ENCODE measurements at places on chromosomes 2 and 18.

- no peak for DNase-seq
These were observed 791.7 kb downstream of the DPP10 start for GRCh38 chr2:115234186-115234585.

DNA sequence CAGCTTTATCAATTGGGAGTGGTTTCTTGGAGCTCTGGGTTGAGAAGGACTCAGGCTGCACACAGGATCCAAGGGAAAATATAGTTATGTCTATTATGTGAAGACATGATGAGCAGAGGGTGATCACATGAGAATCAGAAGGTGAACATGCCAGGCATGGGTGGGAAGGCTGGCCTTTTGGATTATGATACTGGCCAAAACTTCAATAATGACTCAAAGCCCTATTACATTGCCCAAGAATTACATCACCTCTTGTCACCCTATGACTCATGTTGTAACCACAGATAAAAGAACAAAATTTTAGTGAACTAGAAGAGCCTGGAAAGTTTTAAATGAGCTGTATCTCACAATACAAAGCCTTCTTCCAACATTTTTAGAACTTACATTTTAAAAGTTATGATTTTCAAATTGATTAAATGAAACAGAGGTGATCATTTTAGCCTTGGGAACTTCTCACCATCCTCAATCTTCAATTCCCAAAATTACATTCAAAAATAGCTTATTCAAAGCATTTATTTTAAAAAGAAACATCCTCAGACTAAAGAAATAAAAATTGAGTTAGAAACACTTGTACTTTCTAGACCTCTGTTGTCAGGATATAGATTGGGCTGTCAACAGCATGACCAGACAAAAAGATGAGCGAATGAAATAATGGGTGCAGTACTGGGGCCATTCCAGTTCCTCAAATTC lies 428.3 kb downstream of the MBD2 start:
- DNase-seq = no peak

GRCh38 chr18:211582-211981 lies 53.2 kb downstream of the USP14 start:
- no peak for DNase-seq

GRCh38 chr2:140498360-140498759 lies 1632.5 kb downstream of the LRP1B start:
- no peak for DNase-seq

GRCh38 chr18:3481696-3482210 lies 31.8 kb downstream of the TGIF1 start:
- peak; percentile 39 for DNase-seq

- no peak for DNase-seq
These were observed 283.5 kb downstream of the MYCN start for GRCh38 chr2:16223841-16224177.

DNA sequence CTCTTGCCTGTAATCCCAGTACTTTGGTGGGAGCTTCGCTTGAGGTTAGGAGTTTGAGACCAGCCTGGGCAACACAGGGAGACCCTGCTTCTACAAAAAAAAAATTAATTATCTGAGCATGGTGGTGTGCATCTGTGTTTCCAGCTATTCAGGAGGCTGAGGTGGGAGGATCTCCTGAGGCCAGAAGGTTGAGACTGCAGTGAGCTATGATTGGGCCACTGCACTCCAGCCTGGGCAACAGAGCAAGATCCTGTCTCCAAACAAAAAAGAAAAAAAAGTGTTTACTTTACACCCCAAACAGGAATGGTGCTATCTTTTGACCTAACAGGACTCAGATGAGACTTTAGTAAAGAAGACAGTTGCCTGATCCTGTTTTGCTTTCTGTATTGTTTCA lies 35.6 kb downstream of the MAL start:
- DNase-seq = no peak

GRCh38 chr18:50203801-50204604 lies 9.1 kb upstream of the MYO5B start:
- DNase-seq = no peak

DNA sequence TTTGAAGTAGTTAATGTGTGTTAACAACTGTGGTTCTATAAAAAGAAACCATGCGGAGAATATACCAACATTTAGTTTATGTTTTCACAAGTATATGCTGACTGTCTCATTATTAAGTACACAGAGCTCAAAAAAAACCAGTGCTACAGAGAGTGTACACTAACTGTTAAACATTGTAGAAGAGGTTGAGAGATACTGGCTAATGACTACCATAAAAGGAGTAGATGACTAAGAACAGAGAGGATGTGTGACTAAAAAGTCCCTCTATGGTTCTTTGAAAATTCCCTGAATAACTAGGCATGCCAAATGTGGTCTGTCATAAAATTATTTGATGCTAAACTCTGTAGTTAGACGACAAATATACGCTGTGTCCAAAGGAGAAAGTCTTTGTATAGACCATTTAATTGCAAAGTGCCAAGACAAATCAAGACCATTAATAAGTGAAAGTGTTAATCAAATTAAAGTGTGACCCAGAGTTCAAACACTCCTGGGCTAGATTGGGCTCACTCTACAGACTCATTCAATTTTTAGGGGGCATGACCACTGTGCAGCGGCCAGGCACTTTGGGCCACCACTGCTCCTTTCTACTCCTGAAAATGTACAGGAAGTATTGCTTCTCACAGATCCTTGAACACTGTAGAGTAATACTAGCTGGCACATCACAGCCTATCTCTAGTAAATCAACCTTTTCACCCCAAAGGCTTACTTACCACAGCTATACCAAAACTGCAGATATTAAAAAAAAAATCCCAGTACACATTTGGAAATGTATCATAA lies 45.1 kb upstream of the SERTAD2 start:
- no peak for DNase-seq

DNA sequence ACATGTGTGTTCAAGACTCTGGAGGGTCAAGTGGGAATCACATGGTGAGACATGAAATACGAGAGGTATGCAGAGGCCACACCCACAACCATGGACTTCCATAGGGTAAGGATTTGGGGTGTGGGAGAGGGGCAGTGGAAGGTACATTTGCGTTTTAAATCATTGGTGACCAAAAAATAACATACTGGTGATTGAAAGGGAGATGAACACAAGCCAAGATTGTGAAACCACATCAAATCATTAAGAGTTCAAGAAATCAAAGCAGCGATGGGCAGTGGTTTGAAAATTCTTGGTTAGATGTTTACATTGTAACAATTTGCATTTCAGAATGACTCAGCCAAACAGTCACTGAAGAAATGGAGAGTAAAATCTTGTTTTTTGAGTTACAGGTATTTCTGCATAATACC lies 1.9 kb upstream of the CABYR start:
- peak; percentile 28 for DNase-seq

GRCh38 chr2:38097988-38098385 lies 22.0 kb upstream of the CYP1B1 start:
- DNase-seq = no peak

DNA sequence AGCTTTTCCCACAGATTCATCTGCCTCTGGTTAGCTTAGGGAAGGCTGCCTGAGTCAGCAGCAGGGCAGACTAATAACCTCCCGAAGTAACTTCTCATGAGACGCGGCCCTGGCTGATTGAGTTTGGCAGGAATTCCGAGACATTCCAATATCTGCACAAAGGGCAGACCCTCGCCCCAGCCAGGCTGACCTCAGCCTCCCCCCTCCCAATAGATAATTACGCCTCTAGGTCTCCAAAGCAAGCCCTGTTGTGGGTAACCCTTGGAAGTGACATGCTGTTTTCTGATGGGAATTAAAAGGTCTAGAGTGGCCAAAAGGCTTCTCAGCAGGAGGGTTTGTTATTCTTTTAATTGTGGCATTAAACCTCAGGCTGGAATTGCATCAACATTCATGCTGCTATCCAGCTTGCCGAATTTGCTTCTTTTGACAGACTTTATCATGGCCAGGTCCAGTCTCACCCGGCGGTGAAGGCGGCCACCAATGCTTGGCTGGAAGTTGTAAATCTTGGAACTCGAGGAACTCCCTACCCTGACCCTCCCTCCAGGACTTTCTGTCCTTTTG lies 98.0 kb upstream of the SLC14A2 start:
- no peak for DNase-seq

DNA sequence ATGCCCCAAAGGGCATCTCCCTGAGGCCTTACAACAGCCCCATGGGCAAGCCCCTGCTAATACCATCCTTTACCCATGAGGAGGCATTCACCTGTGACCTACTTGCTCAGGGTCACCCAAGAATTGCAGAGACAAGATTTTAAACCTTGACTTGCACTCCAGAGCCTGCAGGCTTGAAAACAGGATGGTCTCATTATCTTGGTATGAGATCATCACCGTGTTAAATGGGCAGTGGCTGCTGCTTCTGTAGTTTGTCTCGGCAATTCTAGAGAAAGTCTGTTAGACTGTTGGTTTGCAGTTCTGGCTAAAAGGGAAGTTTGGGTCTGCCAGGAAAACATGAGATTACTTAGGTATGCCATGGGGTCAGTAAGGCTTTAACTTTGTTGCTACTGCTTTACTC lies 698.9 kb downstream of the GALR1 start:
- no peak for DNase-seq

GRCh38 chr2:174227748-174228147 lies 20.6 kb downstream of the OLA1 start:
- no peak for DNase-seq

GRCh38 chr2:70541481-70542020 lies 12.1 kb downstream of the TGFA start:
- no peak for DNase-seq

DNA sequence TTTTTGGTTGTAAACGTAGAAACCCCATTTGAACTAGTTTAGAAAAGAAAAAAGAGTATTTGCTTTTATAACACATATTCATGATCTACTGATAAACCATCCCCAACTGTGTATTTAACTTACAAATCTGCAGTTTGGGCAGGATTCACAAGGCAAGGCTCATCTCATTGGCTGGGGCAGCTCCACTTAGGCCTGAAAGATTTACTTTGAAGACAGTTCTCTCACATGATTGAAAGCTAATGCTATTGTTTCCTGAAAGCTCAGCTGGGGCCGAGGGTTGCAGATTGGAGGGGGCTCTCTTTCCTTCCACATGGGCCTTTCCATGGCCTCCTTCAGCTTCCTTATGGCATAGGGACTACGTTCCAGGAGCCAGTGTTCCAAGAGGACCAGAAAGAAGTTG lies 47.4 kb downstream of the ARHGAP15 start:
- DNase-seq = peak; percentile 54

DNA sequence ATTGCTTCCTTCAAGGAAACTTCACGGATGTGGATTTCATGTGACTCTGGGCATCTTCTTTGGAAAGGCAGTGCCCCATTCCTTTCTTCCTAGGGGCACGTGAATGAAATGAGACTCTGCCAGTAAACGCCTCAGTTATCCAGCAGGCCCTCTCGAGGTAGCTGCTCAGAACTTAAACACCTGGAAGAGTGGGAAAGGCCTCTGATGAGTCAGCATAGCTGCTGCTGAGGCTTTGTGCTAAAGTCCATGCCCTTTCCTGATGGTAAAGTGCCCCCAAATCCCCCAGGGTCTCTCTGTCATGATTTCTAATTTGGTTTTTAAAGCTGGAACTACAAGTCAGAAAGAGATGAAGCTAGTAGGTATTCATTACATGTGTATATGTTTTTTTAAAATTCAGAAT lies 3.8 kb downstream of the SLC1A4 start:
- DNase-seq = no peak

GRCh38 chr2:168915441-168916330 lies 14.6 kb downstream of the G6PC2 start:
- DNase-seq = peak; percentile 37

- DNase-seq = peak; percentile 8
These were observed 1.7 kb downstream of the MAP2 start for GRCh38 chr2:209425471-209426071.

- DNase-seq = peak; percentile 51
These were observed 11.5 kb downstream of the CD226 start for GRCh38 chr18:69936191-69936558.

GRCh38 chr2:19810637-19811036 lies 91.1 kb downstream of the TTC32 start:
- no peak for DNase-seq

DNA sequence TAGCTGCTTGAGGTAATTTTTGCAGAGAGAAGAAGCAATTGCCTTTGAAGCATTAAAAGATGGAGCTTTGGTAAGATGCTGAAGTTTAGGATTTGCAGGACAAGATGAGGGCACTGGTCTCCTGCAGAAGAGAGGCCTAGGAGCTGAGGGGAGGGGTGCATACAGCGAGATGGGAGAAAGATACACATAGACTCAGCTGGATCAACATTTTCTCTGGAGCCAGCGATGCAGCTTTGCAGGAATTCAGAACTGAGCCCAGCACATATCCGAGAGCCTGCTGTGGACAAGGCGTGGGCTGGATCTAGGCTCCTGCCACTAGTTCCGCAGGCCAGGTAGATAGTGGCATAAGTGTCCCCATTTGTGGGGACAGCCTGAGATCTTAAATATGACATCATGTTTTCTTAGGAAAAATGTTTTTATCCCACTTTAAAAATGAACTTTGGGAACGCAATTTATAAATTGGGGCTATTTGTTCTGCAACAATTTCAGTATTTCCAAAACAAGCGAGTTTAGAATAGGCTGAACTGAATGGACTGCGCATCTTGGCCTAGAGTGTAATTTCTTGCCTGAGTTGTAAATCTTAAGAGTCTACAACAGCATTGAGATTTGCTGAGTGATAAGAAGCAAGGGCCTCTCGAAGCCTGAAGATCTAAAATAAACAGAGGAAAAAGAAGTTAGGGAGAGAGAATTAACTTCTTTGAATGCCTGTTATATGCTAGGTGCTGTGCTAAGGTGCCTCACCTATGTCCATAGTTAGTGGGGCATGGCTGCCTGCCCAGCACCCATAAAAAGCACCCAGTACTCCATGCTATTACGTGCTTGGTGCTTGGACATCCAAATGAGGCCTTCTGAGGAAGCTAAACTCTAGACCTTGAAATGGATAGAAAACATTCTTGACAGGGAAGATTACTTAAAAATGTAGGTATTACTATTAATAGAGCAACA lies 17.3 kb downstream of the GRHL1 start:
- DNase-seq = no peak

DNA sequence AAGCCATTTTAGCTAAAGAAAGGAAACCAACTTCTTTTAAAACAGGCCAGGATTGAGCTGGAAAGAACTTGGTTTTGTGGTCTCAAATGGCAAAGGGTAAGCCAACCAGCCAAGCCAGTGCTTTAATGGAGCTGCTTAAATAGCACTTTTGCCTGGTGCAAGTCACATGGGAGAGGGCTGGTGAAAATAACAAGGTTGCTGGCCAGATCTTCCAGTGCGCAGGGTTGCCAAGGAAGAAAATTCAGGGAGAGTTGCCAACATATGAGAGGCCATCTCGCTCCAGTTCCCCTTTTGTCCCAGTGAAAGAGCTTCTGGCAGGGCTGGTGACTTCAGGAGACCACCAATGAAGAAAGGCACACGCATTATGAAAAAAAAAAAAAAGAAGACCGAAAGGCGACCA lies 57.3 kb downstream of the IRS1 start:
- no peak for DNase-seq

- DNase-seq = no peak
These were observed 158.7 kb upstream of the CCDC150 start for GRCh38 chr2:196480653-196481323.

GRCh38 chr2:33848486-33848885 lies 249.4 kb upstream of the FAM98A start:
- no peak for DNase-seq

GRCh38 chr2:11495844-11496681 lies 30.1 kb upstream of the E2F6 start:
- DNase-seq = no peak

- DNase-seq = no peak
These were observed 24.7 kb downstream of the STEAP3 start for GRCh38 chr2:119248311-119248710.

- DNase-seq = no peak
These were observed 28.9 kb downstream of the LPIN2 start for GRCh38 chr18:2984091-2984490.

Measured in CD4-positive, CD25-positive, alpha-beta regulatory T cell (primary cell).